Chondrocyte (in vitro differentiated cells): ENCODE measurements at places on chromosomes 16 and 17. TPM values are rescaled to one million over a fixed set of nuclear protein-coding genes. Genes with fewer than 3 reads are reported as not detected.

ZNF821 gene
- 10.6 to 12.0 TPM (median 11.2 TPM) in 3 replicates for total RNA-seq

ACSM3 gene
- 0.48 to 2.0 TPM (median 1.9 TPM) in 3 replicates for total RNA-seq

NOL3 gene
- 21.9 to 34.6 TPM (median 31.2 TPM) in 3 replicates for total RNA-seq

LGALS9B gene
- total RNA-seq, result not detected in 3 replicates

XYLT1 gene
- 17.6 to 20.4 TPM (median 18.7 TPM) in 3 replicates for total RNA-seq

NPIPB9 gene
- total RNA-seq, result 1.1 to 3.2 TPM (median 2.9 TPM) in 3 replicates

TAT gene
- 0.26 to 0.35 TPM in 2 of 3 replicates, not detected in the other for total RNA-seq

NHLRC4 gene
- total RNA-seq, result not detected in 3 replicates

KCNJ12 gene
- 2.2 to 2.8 TPM (median 2.5 TPM) in 3 replicates for total RNA-seq

SLC52A1 gene
- not detected in 3 replicates for total RNA-seq

ADAD2 gene
- total RNA-seq, result not detected in 3 replicates

DPEP3 gene
- total RNA-seq, result not detected in 3 replicates

ZSCAN10 gene
- not detected in 3 replicates for total RNA-seq

MTSS2 gene
- total RNA-seq, result 243 to 296 TPM (median 282 TPM) in 3 replicates

GRCh38 chr17:71118039-71118438, 948.7 kb downstream of the KCNJ2 start:
- no peak for DNase-seq

DNA sequence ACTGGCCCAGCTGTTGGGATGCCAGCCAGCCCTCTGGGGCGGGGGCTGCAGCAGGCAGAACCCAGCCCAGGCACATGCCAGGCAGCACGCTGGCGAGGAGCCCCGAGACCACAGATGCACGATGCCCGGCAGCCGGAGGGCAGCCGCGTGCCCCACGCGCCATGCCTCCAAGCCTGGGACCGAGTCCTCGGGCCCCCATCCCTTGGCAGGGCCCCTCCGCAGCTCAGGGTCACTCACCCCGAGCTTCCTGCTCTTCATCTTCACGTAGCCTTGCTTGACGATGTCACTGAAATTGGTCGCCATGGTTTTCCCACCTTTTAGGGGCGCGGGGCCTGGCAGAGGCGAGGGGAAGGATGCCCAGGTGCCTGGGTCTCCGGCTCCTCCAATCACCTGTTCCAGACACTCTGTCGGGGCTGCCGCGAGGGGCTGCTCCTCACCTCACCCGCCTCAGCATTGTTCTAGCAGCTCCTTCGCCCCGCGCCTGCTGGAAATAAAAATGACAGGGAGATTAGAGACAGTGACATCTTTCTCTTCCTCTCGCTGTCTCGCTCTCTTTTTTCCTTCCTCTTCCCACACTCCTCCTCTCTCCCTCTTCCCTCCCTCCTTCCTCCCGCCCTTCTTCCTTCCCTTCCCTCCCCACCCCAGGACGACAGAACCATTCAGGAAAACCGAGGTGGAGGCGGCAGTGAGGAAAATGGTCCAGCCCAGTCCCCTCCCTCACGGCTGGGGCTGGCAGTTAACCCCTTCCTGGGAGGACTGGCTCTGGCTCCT, 6.9 kb downstream of the DOK4 start:
- DNase-seq, result no peak

GRCh38 chr16:12145918-12146317, 169.4 kb downstream of the SNX29 start:
- DNase-seq, result no peak

- no peak for DNase-seq
These were observed 37.0 kb downstream of the RNF135 start for GRCh38 chr17:31007695-31008373.

DNA sequence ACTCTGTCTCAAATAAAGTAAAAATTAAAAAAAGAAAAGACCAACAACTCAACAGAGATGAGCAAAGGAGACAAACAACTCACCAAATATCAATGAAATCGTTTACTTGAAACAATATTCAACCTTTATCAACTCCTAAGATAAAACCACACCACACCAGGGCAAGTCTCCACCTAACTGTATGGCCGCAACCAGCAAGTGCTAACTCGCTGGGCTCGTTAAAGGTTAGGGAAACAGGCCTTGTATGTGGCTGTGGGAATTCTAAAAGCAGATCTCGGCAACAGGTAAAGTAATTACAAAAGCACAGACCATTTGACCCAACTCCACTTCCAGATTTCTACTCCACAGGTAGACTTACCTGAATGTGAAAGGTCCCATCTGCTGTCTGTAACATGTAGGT, 9.3 kb downstream of the ZCCHC14 start:
- DNase-seq, result peak; percentile 4

DNA sequence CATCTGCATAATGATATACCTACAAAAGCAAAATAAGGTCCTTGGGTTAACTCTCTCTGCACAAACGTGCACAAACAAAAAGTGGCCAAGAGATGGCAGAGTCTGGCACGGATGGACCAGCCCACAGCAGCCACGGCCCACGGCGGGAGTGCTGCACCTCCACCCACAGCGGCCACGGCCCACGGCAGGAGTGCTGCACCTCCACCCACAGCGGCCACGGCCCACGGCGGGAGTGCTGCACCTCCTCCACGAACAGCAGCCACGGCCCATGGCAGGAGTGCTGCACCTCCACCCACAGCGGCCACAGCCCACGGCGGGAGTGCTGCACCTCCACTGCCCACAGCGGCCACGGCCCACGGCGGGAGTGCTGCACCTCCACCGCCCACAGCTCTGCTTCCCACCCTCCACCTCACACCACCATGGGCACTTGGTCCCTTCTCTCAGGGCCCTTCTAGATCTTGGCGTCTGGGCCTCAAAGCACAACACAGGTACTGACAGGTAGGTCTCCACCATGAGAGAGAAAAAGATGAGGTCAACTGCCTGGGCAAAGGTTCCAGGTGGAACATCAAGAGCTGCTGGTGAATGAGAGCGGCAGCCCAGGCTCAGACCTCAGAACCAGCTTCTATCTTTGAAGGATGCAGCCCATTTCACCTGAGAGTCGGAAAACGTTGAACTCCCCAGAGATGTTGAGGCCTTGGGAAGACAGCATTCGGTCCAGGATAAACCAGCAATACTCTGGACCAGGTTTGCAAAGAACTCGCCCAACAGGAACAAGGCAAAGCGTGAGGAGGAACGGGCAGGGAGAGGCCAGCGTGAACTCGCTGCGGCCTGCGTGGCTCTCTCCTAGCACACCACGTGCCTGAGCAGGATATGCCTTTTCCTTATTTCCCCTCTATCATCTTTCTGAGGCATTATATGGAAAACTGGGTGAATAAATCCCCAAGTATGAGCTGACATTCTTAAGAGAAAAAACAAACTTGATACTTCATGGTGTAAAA, 124.5 kb downstream of the ZNF778 start:
- no peak for DNase-seq

GRCh38 chr16:73057291-73058210, 9.6 kb upstream of the ZFHX3 start:
- no peak for DNase-seq

DNA sequence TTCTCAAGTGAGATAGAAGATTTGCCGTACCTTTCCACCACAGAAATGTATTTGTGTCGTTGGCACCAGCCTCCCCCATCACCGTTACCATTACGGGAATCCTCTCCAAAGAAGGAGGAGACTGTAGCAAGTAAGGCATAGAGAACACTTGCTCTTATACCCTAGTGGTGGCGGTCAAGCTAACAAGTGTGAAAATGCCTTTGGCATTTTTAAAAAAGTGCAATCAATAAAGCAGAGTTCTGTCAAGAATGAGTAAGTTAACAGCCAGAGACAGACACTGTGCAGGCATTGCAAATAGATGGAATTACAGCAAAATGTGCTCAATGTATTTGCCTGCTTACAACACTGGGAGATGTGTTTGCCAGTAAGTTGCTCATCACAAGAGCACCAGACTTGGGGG, 7.7 kb downstream of the MSL1 start:
- DNase-seq, result no peak

DNA sequence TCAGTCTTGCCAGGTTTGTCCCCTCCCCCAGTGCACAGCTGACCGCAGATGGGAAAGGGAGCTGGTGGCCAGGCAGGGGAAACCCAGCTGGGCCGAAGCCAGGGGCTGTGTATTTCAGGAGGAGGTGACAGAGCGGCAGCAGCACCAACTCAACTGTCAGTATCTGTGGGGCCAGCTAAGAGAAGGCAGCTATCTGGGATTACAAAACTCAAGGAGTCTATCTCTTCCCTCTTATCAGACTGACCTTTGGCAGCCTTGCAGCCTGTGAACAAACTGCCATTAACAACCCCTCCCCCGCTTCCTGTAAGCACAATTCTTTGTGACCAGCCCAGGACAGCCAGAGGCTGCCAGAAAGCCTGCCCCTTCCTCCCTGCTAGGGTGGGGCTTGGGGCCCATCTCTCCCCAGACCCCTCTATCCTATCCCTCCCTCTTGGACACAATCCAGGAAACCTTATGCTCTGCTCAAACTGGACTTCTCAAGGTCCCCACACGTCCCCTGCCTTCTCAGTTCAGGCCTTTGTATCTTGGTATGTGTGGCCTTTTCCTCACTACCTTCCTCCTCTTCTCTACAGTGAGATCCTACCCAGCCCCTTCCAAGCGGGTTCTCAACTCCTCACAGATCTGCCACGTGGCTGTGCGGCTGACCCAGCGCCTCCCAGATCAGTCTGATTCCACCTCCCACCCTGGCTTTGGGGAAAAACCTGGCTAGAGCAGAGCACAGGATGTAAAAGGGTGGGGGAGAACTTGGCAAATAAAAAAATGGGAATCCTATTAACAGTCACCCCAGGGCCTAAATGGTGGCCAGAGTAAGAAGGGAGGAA, 10.5 kb downstream of the ST3GAL2 start:
- DNase-seq, result no peak

DNA sequence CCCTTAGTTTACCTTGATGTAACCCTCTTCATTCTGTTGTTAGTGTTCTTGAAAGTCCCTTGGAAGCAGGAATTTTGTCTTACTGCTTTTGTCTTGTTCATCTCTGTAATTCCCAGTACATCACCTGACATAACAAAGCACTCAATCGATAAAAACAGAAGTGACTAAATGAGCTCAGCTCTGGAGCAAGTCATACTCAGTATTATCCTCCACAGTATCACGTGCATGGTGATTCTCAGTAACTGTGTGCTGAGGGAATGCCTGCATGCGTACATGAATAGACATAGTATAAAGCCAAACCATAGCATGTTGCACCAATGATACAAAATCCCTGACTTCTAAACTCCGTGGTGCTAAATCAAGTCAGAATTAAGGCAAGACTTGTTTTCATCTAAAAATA, 7.2 kb downstream of the KRT38 start:
- no peak for DNase-seq

DNA sequence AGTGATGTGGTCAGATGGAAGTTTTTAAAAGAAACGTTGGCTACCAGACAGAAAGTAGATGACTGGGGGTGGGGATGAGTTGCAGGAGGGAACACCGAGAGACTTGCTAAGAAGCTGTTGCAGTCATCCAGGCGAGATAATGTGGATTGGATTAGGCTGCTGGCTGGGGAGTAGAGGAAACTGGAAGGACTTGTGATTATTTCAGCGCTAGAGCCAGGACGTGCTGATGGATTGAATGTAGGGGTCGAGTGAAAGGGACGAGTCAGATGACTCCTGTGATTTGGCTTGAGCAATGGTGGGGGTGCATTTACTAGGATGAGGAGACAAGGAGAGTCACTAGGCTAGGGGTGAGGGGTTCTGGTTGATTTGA, 88.5 kb downstream of the CLEC16A start:
- DNase-seq, result no peak

DNA sequence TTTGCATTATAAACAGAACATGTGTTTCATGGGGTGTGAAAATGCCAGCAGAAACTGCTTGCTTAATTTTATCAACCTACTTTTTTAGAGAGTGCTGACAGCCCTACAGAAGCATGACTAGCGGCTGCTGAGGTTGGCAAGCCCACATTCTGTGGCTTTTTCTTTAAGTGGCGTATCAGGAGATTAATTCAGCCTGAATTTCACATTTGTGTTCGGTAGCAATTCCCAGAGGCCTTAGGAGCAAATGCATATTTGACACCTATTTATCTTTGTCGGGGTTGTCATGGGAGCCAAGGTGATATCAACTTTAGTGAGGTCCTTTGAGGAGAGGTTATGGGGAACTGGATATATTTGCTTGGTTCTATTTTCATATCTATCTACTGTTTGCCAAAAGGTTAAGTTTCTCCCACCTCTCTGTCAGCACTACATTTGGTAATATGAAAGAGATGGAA, 140.9 kb downstream of the KCNJ2 start:
- DNase-seq, result no peak

- DNase-seq, result no peak
These were observed 20.2 kb downstream of the GNAO1 start for GRCh38 chr16:56211435-56211981.

DNA sequence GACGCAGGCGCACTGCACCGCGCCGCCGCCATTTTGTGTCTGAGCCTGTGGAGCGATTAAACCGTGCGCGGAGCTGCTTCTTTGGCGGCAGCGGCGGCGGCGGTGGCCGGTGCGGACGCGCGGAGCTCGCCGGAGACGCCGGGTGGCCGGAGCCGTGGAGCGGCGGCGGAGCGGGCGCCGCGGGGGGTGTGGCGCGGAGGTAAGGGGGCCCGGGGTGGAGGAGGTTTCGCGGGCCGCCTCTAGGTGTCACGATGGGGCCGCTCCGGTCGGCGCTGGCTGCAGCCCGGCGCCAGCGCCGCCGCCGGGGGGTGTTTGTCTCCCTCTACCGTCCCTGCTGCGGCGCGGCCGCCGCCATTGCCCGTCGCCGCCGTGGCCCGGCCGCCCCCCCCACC, at the start of gene CTCF:
CTCF (plus strand) TSS at position 1 of the 392 bp plus-strand sequence. CDS start 48,307 bp downstream, outside the sequence.
- DNase-seq, result no peak

DNA sequence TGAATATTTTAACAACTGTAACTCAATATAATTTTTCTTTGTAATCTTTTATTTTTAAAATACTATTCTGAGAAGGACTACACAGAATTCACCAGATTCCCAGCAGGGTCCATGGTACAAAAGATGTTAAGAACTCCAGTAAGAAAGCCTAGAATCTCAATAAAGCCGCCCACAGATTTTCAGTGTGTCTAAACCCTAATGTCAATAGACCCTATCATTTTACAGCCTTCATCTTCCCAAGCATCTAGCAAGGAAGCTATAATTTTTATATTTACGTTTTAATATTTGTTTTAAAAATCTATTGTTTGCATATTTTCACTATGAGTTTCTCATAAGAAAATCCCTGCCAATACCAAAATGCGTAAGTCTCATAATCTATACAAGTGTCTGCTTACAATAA, 148.5 kb downstream of the CEP112 start:
- DNase-seq, result no peak

DNA sequence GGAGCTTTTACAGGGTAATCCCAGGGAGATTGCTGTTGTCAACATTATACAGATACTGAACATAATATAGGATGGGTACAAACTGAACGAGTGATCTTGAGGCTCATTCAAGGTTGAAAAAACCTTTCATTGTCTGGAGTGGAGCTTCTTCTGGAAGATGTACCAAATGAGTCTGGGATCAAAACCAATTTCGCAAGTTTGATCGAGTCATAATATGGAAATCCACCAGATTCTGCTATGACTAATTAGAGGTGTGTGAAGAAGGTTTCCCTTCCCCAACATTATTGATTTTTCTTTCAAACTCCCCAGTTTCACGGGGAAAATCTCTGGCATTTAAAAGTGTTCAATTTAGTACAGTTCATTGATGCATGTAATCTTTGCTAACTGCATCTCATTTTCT, 324.1 kb downstream of the ZFHX3 start:
- no peak for DNase-seq

DNA sequence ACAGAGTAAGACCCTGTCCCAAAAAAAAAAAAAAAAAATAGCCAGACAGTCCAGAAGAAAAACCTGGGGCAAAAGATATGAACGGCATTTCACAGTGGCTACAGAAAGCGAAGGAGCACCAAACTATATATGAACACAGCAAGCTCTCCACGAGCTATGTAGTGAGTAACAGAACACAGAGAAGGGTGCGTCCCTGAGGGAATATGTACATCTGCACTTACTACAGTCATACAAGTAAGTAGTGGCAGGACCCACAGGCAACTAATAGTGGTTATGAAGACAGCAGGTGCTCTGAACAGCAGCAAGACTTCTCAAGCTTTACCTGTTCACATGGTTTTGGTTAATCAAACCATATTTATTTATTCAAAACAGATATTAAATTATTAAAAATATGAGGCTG, 15.8 kb downstream of the TRAP1 start:
- no peak for DNase-seq
